NCI-H748 treated with DMSO at 0.1 percent for 48 hours (cell line): ENCODE measurements at places on chromosomes 1 and 21.

DNA sequence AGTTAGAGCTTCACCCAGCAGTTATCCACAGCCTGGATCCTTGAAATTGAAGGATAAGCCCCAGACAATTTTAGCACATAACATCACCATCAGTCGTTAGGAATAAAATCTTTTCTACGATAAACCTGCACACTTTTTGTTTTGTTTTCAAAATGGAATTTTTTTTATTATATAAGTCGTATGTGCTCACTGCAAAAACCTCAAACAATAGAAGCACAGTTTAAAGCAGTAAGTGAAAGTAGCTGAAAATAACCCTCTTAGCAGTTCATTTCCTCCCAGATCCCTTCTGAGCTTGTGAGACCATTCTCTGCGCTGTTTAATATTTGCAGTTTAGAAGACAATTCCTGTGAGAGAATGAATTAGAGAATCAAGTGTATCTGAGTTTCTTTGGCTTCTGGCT is 38.3 kb downstream of the ELK4 start:
- no peak for DNase-seq

GRCh38 chr21:45436351-45437065 is 31.5 kb downstream of the COL18A1 start:
- no peak for DNase-seq

GRCh38 chr1:33300673-33301072 is 20.2 kb downstream of the A3GALT2 start:
- no peak for DNase-seq

DNA sequence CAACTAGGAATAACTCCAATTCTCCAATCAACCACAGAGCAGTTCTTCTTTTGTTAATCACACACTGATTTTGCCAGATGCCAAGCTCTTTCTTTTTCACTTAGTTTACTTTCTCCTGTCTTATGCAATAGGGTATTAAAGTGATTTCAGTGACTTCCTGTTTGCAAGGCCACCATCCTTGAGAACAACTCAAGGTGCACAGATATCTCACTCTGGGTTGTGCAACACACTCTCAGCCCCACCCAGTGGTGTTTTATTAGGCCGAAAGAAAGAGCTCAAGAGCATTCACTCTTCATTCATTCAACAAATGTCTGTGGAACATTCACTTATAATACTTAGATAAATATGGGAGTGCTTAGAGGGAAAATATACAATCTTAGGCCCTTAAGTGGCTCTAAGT is 352.5 kb downstream of the ZNF326 start:
- no peak for DNase-seq

GRCh38 chr1:153587314-153587713 is 21.7 kb upstream of the S100A2 start:
- DNase-seq = no peak

GRCh38 chr1:6099787-6100765 is 54.4 kb downstream of the KCNAB2 start:
- no peak for DNase-seq

DNA sequence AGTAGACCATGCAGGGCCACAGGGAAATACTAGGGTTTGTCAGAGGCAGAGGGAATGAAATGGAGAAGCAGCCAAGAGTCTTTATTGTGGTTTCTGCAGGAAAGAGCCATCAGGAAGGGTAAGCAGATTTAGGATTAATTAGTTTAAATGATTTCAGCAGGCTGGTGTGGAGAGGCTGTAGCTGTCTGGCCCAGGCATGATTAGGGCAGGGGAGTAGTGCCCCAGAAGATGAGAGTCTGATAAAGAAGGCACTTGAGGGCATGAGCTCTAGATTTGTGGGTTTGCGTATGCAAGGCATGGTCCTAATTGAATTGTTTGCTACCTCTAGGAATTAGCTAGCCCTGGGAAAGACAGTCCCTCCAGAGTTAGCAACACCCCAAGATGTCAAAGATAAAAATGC is 484.6 kb upstream of the PLXNA2 start:
- no peak for DNase-seq

DNA sequence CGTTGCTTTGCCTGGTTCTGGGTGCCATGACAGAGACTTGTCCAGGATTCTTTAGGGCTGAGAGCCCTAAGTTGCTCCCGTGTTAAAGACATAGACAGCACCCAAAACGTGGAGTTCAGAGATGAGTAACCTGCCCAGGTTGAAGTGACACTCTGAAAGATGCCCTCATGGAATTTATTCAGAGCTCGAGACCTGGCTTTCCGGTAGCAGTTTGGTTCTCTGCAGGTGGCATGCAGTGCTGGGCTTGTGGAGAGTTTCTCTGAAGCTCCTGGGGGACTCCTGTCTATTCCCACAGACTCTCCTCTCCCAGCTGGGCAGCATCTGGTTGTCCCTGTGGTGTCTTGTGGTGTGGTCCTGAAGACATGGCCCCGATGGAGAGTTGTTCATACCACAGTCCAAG is 241.0 kb downstream of the RHOU start:
- no peak for DNase-seq

GRCh38 chr1:198794498-198794897 is 155.7 kb downstream of the PTPRC start:
- no peak for DNase-seq

- no peak for DNase-seq
These were observed 434.0 kb upstream of the RUNX1 start for GRCh38 chr21:35482933-35483662.

- DNase-seq = no peak
These were observed 190.2 kb downstream of the CAMTA1 start for GRCh38 chr1:6975331-6976043.

GRCh38 chr1:47388891-47389238 is 27.2 kb upstream of the FOXE3 start:
- peak; percentile 43 for DNase-seq

GRCh38 chr1:116794804-116795481 is 40.7 kb downstream of the CD2 start:
- DNase-seq = no peak

- no peak for DNase-seq
These were observed 159.3 kb upstream of the SGIP1 start for GRCh38 chr1:66374561-66375111.

- DNase-seq = no peak
These were observed 17.8 kb upstream of the SLAMF1 start for GRCh38 chr1:160664573-160665051.

DNA sequence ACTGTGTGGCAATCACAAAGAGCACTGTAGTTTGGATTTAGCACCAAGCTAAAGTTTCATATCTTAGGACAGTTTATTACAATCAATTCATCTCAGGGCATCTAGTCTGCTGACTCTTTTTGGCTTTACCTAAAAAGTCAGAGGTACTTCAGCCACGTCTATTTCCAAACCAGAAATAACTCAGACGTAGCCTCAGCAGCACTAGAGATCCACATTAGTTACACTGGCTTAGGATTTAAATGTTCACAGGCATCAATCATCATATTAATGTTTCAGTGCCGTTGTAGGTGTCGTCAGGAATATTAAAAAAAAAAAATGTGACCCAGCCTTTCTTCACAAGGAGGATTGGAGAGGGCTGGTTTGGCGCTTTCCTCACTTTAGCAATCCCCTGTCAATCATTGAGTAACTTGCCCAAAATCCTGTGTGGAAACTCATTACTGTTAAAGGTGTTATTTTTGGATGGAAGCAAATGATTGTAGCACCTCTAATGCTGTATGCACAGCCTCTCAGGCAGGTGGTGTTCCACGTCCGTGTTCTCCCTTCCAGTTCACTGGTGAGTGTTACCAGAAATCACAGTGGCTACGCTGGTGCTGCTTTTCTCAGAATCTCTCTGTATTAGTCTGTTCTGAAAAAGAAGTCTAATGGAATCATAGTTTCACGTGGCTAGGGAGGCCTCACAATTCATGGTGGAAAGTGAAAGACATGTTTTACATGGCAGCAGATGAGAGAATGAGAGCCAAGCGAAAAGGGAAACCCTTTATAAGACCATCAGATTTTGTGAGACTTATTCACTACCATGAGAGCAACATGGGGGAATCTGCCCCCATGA is 45.4 kb downstream of the NEK7 start:
- DNase-seq = no peak

DNA sequence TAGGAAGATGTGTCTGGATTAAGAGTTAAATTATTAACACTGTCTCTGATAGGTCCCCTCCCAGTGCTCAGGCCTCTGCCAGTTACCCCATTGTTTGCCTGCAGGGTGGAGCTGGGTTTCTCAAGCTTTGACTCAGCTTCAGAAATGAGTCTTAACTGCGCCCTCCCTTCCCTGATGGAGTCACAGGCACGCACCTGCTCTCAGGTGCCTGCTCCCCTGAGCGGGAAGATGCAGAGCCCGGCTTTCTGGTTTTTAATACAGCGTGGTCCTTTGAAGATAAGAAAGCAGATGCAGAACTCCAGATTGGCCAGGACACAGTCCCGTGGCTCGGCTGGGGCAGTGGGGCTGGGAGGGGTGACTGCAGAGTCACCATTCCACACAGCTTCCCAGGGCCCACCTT is 3.2 kb upstream of the SPRR4 start:
- DNase-seq = no peak

- no peak for DNase-seq
These were observed 93.7 kb downstream of the NTMT2 start for GRCh38 chr1:170239445-170239844.

- no peak for DNase-seq
These were observed 4.9 kb downstream of the GBP1 start for GRCh38 chr1:89060091-89060490.

- no peak for DNase-seq
These were observed at the start of gene CD164L2 for GRCh38 chr1:27383039-27383605. Gene CD164L2, minus strand, starts transcription at chr1:27383333. Its CDS starts 94 bp downstream, at chr1:27383239.

DNA sequence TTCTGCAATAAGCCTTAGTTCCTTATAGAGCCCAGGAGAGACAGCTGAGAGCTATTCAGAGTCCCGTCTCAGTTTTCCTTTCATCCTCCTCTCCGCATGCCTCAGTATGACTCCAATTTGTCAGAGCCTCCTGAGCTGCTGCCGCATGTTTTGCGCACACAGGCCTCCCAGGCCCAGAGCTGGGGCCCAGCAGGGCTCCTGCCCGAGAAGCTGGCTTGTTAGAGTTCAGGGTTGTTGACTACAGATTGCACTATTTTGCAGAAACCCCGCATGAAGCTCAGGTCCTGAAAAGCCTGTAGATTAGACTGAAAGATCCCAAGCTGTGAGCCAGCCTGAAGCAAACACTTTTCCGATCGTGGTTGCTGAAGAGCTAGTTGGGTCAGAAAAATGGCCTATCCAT is 51.5 kb downstream of the IGSF5 start:
- no peak for DNase-seq

GRCh38 chr1:228095938-228096337 is 7.2 kb downstream of the C1orf35 start:
- DNase-seq = no peak

- peak; percentile 24 for DNase-seq
These were observed 15.7 kb downstream of the ABCG1 start for GRCh38 chr21:42234464-42235241.

GRCh38 chr1:43933386-43934100 is at the start of gene ARTN:
Gene ARTN, plus strand, starts transcription at chr1:43933801. Its CDS starts 1,856 bp downstream, at chr1:43935657.
- DNase-seq = peak; percentile 71

- no peak for DNase-seq
These were observed 34.1 kb downstream of the CMPK1 start for GRCh38 chr1:47367651-47368050.

- DNase-seq = no peak
These were observed 30.5 kb downstream of the GPR161 start for GRCh38 chr1:168106274-168106673.

DNA sequence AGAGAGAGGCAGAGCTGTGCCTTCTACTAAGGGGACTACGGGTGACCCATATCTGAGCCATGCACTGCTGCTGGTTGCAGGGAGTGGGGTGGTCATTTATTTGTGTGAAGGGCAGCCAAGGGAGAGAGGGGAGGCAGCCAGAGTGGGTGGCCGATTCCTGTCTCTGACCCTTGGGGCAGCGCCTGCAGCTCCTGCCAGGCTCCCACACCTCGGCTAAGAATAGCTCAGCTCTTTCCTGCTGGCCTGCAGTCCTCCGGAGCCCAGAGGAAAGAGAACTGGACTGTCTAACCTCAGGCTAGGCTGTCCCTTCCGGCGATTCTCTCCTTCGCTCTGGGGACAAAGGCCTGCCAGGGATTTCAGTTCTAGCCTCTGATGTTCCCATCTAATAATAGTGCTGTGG is 11.6 kb upstream of the CD34 start:
- no peak for DNase-seq

DNA sequence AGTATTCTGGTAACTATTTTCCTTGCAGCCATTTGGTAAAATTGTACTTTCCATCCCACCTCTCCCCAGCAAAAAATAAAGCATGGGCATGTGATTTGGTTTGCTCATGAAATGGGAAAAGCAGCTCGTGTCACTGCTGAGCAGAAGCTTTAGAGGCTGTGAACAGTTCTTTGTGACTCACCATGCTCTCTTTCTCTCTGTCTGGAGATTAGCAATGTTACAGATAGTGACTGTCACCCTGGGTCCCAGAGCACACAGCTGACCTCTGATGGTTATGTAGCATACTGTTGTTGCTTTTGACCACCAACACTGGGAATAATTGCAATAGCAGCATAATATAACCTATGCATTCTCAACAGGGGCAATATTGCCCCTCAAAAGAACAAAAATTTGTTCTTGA is 70.6 kb downstream of the RGS2 start:
- DNase-seq = no peak

GRCh38 chr1:61839679-61840078 is 97.4 kb downstream of the PATJ start:
- DNase-seq = no peak

- no peak for DNase-seq
These were observed 62.3 kb upstream of the ANGPTL1 start for GRCh38 chr1:178933105-178933561.

GRCh38 chr21:45323487-45324311 is 36.0 kb upstream of the POFUT2 start:
- no peak for DNase-seq

DNA sequence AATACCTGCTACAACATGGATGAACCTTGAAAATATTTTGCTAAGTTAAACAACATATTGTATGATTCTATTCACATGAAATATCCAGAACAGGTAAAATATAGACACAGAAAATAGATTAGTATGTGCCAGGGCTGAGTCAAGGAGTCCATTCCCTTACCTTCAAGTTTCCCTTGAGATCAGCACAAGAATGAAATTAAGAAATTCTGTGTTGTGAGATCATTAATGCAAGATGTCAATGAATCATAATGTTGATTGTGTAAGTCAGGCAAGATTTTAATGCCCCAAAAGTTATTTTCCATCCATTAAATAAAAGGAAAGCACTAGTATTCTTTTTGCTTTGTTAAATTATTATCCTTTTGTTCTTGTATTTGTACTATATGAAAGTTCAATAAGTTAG is 139.4 kb downstream of the MRPL39 start:
- no peak for DNase-seq

GRCh38 chr1:205371871-205372660 is 15.3 kb upstream of the KLHDC8A start:
- DNase-seq = no peak

- DNase-seq = no peak
These were observed 110.4 kb upstream of the IPO9 start for GRCh38 chr1:201718346-201719202.

GRCh38 chr1:93907718-93908117 is 1.5 kb downstream of the GCLM start:
- DNase-seq = no peak

GRCh38 chr1:232291261-232291660 is 338.7 kb downstream of the SIPA1L2 start:
- DNase-seq = no peak
